Trophoblast cell (in vitro differentiated cells and primary cell): ENCODE measurements at places on chromosomes 11 and 22.

DNA sequence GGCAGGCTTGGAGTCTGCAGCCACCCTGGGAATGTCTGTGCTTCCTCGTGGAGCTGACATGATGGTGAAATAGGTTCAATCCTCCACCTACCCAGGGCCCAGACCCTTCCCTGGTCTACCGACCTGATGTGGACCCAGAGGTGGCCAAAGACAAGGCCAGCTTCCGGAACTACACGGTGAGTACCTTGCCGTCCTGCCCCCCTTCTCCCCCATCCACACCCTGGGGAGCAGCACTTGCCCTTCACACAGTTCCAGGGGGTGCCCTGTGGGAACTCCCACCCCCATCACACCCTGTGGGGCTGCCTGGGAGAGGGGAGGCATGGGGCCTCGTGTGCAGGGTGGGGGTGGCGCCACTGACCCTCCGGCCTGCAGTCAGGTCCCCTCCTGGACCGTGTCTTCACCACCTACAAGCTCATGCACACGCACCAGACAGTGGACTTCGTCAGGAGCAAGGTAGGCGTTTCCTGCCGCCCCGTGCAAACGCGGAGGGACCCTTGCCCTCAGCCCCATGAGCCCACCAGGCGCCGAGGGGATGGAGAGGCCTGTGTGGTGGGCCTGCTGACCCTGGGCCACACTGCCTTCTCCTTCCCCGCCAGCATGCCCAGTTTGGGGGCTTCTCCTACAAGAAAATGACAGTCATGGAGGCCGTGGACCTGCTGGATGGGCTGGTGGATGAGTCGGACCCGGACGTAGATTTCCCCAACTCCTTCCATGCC, 789 bp downstream of the MIOX start:
- DNase-seq: no peak

DNA sequence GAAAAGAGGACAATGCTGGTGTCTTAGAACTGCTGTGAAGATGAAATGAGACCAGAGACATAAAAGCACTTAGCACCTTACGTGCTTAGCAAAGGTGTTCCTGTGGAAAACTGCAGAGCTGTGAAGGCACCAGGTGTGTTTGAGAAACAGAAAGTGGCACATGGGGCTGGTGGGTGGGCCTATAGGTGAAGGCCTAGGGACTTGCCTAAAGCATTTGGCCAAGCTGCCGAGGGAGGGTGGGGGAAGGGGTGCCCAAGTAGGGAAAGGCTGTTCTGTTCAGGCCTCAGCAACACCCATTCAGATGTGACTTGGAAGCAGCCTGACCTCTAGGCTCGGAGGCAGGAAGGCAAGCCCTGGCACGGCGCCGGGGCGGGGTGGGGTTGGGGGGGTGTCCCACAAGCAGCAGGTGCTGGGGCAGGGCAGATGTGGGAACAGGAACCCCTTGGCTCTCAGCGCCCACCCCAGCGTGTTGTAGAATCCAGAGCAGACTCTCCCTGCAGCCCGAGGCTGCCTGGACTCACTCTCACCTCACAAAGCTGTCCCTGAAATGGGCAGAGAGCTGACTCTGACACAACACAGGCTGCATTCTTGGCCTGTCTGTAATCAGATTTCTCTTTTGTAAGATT, 366.7 kb upstream of the NARS2 start:
- no peak for DNase-seq

DNA sequence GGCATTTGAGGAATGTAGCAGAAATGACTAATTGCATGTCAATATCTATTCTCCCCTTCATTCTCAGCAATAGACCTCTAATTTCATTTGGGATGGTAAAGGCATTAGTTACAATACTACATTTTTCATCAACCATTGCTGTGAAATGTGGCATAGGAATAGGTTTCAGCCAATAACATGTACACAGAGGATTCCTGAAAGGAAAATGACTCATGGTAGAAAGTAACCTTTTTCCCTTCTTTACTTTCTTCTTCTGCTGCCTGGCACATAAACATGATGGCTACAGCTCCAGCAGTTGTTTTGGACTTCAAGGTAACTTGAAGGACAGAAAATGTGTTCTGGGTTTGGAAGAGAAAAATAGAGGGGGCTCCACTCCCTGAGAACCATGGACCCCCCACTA, 231.8 kb upstream of the CTSC start:
- DNase-seq: no peak

GRCh38 chr11:103867481-103867880, 169.0 kb upstream of the DDI1 start:
- peak; percentile 58 for DNase-seq

DNA sequence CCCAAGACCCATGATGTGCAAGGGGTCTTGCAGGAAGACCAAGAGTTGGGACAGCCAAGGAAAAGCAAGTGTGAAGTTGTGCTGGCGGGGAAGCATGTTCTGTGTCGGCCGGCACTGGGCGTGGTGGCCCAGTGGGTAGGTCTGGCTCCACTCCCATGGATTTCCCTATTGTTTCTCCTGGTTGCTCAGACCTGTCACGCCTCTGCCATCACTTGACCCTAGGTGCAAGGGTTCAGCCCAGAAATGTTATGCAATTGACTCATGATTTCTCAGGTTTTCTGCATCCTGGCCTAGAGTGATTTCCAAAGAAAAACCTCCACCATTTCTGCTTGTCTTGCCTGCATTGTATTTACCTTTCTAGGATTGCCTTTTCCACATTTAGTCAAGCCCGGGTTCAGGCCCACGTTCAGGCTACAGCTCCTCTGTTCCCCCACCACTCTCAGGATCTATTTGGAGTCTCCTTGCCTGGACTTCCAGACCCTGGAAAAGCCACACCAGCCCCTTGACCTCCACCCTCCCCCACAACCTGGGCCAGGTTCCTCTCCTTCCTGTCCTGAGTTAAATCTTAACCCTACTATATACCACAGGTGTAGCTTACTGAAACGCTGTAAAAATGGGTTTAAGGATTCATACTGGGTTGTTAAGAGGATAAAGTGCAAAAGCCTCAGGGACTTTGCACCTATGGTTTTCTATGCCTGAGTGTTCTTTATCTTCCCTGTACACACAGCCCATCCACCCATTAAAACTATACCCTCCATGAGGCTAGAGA, 17.5 kb upstream of the FOLR1 start:
- DNase-seq: no peak
